ENCODE measurements at places on chromosomes 4 and X.

GRCh38 chr4:81740487-81740886, 268.8 kb upstream of the RASGEF1B start:
- DNase-seq = no peak

- no peak for DNase-seq
Measured at GRCh38 chr4:176971576-176972115, 178.9 kb upstream of the VEGFC start.

GRCh38 chr4:67892253-67892652, 8.5 kb upstream of the TMPRSS11D start:
- no peak for DNase-seq

GRCh38 chr4:73345399-73345975, 58.6 kb upstream of the ALB start:
- DNase-seq = no peak

DNA sequence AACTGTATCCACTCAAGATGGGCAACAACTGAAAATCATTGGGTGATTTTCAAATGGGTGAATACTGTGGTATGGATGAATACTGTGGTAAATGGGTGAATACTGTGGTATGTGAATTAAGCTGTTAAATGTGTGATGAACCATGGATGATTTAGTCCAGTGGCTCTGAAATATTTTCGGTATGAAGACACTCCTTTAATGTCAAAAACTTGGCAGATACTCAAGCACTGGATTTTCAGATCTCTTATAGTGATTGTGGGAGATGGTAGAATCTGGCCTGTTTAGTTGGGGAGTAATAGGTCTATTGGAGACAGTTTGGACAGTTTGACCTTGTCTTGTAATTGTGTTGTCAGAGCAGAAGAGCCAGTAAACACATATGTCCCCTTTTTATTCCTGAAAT, 45.7 kb downstream of the SSX7 start:
- DNase-seq = no peak

All from activated naive CD4-positive, alpha-beta T cell treated with anti-CD3 and anti-CD28 coated beads for 36 hours (primary cell).